ENCODE measurements at places on chromosomes 5 and 9.

- no peak for DNase-seq
Observed at GRCh38 chr5:58187432-58188261, 272.2 kb downstream of the PLK2 start.

- no peak for DNase-seq
Observed at GRCh38 chr5:106085136-106085535, 1585.6 kb downstream of the EFNA5 start.

- no peak for DNase-seq
Observed at GRCh38 chr5:139147483-139148087, 50.6 kb downstream of the SIL1 start.

DNA sequence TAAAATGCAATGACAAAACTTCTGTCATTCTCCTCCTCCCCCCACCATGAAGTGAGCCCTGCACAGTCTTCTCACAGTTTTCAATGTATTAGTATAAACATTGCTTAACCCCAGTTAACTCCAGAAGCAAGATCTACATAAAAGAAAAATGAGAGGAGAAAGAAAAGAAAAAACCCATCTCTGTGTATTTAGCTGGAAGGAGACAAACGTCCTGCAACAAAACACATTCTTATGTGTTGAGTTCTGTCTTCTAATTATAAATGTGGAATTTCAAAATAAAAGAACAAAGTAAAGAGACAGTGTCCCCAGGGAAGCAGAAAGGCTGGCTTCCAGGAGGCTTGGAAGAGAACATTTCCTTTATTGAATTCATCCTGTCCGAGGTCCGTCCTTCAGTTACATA lies 491.9 kb upstream of the TUSC1 start:
- no peak for DNase-seq

GRCh38 chr5:115417076-115417475 lies 120.6 kb upstream of the CCDC112 start:
- DNase-seq = no peak

DNA sequence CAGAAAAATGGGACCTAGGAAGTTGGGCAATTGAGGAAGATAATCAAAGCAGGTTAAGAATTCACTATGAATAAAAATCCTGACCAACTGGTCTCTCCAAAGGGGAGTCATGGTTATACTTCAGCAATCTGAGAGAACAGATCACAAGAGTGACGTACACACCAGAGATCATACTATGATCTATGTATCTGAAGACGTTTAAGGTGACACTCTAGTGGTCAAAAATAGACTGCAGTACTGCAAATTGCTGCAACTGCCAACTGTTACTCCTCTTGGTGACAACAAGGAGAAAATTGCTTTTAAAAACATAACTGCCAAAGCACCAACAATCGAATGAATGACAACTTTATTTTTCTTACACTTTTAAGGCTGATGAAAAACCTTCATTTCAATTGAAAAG lies 4.9 kb downstream of the AK6 start:
- peak; percentile 64 for DNase-seq

GRCh38 chr9:7209990-7210389 lies 452.2 kb downstream of the KDM4C start:
- DNase-seq = no peak

- DNase-seq = no peak
Observed at GRCh38 chr5:108356286-108356685, 25.6 kb downstream of the FBXL17 start.

DNA sequence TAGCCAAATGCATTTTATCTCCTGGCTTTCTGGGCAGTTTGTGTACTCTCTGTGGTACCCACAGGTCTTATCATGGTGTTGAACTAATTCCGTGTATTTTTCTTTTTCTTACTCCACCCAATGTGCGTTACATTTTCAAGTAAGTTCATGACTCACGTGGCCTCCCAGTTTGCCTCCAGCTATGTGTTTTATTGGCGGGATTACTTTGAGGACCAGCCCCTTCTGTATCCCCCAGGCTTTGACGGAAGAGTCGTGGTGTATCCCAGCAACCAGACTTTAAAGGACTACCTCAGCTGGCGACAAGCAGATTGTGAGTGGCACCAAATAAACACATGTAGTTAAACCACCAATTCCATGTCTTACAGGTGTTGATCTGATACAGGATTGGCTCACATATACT lies 3.2 kb downstream of the THG1L start:
- DNase-seq = no peak

GRCh38 chr5:39079147-39079546 lies 4.9 kb upstream of the RICTOR start:
- DNase-seq = no peak

- no peak for DNase-seq
Observed at GRCh38 chr5:72951671-72952468, 4.0 kb upstream of the FCHO2 start.

GRCh38 chr5:93993161-93993560 lies 251.8 kb upstream of the POU5F2 start:
- DNase-seq = no peak

- DNase-seq = no peak
Observed at GRCh38 chr9:117656002-117656401, 48.2 kb upstream of the TLR4 start.

- no peak for DNase-seq
Observed at GRCh38 chr5:2143646-2144353, 261.1 kb upstream of the IRX4 start.

DNA sequence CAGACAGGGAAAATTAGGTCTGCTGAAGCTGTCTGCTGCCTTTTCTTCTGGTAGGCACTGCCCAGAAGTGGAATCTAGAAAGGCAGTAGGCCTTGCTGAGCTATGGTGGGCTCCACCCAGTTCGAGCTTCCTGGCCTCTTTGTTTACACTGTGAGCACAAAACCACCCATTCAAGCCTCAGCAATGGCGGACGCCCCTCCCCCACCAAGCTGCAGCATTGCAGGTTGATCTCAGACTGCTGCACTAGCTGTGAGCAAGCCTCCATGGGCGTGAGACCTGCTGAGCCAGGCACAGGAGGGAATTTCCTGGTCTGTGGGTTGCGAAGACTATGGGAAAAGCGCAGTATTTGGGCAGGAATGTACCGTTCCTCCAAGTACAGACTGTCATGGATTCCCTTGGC lies 18.5 kb downstream of the AGTPBP1 start:
- DNase-seq = no peak

GRCh38 chr9:38051780-38052546 lies 17.1 kb downstream of the SHB start:
- DNase-seq = no peak

DNA sequence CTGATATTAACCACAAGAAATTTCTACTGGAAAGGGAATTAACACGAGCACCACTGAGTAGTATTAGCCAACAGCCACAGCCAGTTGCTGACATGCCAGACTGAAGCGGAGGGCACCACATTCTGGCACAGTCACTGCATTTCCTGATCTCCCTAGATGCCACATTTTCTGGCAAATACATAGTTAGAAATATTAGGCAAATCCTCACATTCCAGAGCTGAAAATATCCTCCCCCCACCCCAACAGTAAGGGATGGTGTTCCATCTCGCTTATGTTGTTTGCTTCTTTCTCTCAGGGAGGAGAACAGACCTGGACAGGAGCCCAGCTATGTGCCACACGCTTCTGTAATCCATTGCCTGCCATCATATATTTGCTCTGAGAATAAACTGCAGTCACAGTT lies 32.8 kb upstream of the MCTP1 start:
- no peak for DNase-seq

GRCh38 chr9:76458903-76459693 lies at the start of gene GCNT1:
Gene GCNT1, plus strand, starts transcription at chr9:76459182. Its CDS starts 43,200 bp downstream, at chr9:76502382.
- DNase-seq = peak; percentile 75

- no peak for DNase-seq
Observed at GRCh38 chr5:133938039-133938821, 30.2 kb downstream of the C5orf15 start.

Data from AML-193 (cell line).